ENCODE measurements at places on chromosomes 1 and 21.
A peak's percentile ranks its signal among the peaks of the same experiment; 100 is the strongest.

DNA sequence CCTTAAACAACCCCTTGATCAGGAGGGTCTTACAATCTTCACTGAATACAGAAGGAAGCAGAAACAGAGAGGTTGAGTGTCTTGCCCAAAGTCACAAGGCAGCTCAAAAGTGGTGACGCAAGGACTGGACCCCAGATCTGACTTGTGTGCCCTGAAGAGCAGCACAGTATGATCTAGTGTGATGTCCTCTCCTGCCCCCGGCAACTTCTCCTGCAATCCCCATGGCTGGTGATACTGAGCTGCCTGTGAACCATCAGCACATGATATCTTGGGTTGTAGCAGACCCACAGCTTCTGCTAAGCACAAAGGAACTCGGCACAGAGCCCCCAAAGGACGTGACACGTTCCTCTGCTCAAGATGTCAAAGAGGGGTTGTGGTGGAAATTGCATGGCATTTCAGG is 51.2 kb upstream of the EDN2 start:
- no peak for DNase-seq

DNA sequence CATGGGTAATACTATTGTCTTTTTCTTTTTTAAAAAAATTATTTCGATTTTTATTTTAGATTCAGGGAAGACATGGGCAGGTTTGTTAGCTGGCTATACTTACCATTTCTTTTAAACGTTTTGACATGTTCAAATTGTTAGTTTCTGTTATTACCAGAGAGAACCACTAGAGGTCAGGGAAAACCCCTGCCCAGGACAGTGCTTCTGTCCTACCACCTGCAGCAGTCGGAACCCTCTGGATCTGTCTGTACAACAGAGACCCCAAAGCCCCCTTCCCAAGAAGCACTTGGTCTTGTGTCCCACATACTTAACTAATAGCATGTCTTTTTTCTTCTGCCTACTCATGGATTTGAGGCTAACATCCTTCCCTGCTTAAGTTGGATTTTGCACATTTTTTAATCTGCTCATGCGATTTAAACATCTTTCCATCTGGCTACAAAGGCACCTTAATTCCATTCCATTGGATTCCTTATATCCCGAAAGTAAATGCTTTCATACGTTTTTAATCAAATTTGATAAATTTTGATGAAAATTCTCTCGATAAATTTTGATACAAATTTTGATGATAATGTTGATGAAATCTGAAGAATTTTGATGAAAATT is 10.0 kb upstream of the C1orf115 start:
- DNase-seq = no peak

DNA sequence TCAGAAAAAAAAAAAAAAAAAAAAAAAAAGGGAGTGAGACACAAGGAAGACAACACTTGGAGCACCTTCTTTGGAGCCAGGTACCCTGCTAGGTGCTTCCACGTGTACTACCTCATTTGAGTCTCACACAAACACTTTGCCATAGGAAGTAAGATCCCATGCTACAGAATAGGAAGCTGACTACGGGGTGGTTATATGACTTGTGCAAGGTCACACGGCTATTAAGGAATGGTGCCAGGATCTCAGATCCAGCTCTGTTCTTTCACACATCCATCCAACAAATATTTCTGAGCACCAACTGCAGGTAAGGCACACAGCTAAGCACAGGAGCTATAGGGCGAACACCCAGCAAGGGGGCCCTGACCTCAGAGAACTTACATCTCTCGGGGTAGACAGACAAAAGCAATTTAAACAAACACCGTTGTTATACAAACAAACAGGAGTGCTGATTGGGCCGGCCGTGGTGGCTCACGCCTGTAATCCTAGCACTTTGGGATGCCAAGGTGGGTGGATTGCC is 22.4 kb downstream of the PTAFR start:
- no peak for DNase-seq

GRCh38 chr1:35537806-35538205 is 19.4 kb downstream of the KIAA0319L start:
- DNase-seq = no peak

DNA sequence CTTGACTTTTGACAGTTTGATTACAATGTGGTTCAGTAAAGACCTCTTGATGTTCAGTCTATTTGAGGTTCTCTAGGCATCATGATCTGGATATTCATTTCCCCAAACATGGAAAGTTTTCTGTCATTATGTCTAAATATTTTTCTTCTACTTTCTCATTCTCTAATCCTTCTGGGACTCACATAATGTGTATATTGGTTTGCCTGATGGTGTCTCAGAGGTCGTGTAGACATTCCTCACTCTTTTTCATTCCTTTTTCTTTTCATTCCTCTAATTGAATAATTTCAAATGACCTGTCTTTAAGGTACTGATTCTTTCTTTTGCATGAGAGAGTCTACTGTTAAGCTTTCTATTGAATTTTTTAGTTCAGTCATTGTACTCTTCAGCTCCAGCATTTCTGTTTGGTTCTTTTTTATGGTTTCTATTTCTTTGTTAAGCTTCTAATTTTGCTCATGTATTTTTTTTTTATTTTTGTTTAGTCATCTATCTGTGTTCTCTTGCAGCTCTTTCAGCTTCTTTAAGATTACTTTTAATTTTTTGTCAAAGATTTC is 158.4 kb downstream of the GDAP2 start:
- DNase-seq = no peak

DNA sequence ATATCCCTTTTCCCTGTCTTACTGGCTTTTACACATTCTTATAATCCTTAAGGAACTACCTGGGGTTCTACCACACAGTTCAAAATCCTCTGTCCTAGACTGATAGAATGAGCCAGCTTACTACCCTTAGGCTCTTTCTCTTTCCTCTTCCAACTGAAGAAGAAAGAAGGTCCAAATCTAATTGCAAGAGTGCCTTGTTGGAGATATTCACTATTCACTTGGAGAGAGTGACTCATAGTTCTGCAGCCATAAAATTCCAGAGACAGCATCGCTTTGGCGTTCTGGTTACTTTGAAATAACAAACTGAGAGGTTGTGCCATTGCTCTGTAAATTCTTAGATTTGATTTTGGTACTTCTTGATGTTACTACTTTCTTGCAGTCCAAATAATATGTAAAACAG is 4.2 kb downstream of the CADM3 start:
- DNase-seq = no peak

DNA sequence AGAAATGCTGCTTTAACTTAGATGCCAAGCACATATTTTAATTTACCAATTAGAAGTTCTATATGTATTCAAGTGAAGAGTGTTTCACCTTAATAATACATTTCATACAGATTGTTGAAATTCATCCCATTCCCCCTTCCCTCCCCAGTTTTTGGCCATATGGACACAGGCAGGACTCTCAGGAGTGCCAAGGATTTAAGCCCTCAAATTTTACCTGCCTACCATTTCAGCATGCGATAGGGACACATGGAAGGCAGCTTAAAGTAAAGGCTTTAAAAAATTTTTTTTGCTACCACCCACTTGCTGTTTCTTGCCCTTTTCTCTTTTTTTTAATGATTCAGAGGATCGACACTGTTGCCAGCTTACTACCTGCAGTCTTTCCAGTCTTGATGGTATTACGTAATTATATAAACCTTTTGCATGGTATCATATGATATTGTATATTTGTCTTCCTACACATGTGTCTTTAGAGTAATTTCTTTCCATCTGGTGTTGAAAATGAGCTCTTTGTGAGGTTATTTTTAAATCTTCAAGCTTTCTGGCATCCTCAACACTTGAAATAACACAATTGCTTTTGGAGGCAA is 7.0 kb downstream of the EPB41 start:
- DNase-seq = peak; percentile 62

DNA sequence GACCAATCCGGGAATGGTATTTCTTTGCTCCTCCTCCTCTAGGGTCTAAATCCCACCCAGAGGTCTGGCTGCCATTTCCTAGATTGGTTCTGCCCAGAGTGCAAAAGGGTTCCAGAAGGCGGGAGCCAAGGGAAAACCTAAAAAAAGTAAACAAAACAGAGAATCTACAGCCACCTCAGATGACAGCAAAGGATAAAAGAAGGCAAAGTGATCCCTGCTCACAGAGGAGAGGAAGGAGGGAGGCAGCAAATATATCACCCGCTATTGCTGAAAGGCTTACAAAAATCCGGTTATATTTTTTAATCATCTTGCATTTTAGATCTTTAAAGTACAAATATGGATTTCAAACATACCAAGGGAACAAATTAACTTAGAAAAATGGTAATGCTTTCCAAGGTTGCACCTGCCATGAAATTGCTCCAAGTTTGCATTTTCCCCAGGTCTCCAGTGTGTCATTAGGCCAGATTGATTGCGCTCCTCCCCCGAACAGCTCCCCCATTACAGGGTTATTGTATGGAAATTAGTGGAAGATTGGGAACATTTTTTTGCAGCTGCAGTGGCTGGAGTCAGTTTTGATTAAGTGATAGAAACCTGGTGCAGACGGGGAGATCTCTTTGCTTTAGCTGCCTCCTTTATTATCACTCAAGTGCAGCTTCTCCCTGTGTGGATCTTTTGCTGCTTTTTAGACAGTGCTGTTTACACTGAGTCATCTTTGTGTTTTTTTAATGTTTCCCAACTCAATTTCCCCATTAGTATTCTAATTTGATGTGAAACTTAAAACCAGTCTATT is 280.5 kb upstream of the CAMK1G start:
- DNase-seq = no peak

DNA sequence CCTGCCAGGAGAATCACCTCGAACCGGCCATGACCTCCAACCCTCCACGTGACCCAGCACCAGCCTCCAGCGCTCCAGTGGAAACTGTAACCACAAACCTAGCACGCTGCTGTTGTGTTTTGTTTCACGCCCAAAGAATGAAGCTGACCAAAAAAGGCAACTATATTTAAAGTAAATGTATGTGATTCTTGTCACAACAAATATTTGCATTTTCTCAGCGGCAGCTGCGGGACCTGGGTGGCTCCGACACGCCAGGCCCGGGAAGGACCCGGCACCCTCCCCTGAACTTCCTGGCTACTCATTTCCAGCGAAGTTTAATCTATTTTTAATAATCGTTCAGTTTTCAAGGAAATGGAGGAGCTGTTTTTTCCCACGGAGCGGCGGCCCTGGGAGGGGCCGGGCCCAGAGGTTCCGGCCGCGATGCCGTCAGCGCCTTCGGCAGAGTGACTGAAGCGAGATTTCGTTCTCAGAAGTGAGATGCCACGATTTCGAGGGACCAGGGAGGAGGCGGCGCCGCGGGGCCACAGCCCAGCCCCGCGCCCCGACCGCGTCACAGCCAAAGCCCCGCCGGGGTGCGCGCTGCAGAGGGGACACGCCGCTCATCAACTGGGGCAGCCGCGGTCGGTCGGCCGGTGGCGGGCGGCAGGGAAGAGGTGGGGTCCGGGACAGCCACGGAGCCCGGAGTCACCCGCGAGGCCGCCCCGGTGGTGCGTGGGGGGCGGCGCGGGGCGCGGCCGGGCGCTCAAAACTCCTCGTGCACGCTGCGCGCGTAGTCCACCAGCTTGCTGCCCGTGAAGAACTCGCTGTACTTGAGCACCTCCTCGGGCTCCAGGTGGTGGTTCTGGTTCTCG is 3.0 kb upstream of the TNFRSF4 start:
- DNase-seq = no peak

DNA sequence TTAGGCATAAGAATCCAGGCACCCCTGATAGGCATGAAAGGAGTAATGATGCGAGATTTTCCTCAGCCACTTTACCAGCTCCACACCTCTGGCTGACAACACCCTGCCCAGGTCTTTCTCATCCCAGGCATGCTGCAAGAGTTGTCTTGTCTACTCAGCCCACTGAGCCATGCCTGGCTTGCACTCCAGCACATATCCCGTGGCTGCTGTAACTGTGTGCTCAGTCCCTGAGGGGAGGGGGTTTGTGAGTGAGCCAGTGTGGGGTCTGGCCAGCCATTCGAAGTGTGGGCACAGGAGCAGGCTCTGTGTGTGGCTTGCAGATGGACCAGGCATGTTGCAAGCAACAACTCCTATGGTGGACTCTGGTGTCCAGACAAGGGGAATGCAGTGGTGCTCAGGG is 529.6 kb downstream of the ADGRL2 start:
- DNase-seq = no peak

- DNase-seq = no peak
These were observed 223.7 kb upstream of the FAM78B start for GRCh38 chr1:166390366-166391033.

Measured in cerebellar nuclear complex (tissue), 1 donor.